Hindlimb muscle (tissue), 1 donor: ENCODE measurements at places on chromosomes 11 and 22.

DNA sequence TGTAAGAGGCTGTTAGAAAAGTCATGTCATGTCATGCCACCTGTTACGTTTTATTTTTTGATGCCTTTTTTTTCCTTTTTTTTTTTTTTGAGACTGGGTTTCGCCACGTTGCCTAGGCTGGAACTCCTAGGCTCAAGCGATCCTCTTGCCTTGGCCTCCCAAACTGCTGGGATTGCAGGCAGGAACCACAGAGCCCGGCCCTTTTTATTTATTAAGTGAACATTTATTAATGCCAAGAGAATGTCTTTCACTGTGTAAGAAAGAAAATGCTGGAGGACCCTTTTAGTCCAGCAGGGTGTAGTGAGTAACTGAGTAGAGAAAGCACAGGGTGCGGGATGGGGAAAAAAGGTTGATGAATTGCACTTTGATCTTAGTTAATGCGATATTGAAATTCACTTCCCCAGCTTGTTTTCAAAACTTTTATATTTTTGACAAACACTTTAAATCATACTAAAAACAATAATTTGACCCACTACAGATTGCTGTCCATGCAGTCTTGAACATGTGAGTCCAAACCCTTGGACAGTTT is 2.3 kb upstream of the XBP1 start:
- no peak for DNase-seq

DNA sequence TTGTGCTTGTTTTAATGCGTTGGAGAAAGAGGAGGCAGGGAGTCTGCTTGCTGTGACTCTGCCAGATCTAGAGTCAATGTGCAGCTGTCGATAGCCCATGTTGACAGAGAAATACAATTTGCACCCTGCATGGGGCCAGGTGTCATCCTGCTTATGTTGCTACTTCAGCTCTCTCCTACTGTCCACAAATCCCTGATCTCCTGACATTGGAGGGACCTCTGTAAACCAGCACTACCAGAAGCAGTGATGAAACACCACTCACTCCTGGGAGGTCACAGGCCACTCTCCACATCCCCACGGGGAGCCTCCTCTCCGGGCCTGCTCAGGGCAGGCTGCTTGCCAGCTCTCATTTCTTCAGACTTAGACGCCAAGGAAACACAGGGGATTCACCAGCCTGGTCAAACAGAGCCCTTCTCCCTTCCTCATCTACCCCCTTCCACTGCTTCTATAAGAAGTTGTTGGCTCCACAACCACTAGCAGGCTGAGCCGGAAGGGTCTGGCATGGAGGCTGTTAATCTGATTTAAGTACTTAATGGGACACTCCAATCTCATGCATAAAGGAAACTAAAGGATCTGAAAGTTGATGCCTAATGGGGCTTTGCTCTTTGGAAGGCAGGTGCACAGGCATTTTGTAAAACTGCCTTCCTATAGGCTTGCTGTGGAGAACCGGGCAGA is 29.9 kb upstream of the CSNK2A3 start:
- no peak for DNase-seq

DNA sequence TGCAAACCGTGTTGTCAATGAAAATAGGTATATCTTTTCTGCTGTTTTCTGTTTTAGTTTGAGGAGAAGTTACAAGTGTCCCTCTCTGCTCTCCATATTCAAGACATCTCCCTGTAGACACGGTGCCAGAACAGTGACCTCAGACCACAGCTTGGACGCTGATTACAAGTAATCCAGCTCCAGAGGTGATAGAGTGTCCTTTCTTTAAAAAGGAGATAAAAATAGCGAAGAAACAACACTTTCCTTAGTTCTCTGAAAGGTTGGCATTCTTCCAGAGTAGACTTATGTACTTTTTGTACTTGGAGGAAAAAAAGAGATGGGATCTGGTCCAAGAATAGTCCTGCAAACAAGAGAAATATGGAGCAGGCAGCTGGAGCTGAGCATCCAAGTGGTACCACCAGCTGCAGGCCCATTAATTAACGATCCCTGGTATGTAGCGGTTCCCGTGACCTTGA is 43.0 kb upstream of the WT1 start:
- DNase-seq, result peak; percentile 6

DNA sequence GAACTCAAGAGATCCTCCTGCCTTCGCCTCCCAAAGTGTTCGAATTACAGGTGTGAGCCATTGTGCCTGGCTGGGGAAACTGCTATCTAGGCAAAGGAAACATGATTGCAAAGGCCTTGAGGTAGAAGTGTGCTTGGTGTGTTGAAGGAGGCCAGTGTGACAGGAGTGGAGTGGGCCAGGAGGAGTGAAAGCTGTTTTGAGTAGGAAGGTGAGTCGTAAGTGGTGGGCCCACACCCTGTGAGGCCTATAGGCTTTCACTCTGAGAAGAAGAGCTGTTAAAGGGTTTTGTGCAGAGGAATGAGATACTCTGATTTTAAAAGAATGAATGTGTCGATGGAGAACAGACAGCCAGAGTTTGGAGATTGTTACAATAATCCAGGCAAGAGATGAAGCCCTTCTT is 43.4 kb downstream of the WEE1 start:
- DNase-seq, result no peak

DNA sequence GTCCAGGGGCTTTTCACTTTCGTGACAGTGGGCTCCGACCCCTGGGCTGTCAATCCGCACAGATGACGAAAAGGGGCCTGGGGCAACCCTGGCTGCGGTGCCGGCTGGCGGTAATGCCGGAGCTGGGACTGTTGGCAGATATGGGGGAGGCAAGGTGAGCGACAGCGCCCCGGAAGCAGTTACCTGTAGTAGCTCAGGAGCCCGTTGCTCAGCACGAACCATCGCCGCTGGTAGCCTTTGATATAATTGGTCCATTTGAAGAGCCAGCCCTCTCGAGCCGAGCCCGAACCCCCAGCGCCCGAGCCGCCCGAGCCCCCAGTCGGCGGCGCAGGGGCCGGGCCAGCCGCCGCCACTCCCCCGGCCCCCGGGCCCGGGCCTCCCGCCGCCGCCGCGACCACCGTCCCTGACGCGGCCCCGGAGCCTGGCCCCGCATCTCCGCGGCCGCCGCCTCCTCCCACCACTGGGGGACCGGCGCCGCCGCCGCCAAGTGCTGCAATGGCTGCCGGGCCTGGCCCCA is 396 bp downstream of the OSBP start:
- peak; percentile 14 for DNase-seq

GRCh38 chr11:110883256-110883655 is 171.0 kb upstream of the ARHGAP20 start:
- DNase-seq, result no peak

DNA sequence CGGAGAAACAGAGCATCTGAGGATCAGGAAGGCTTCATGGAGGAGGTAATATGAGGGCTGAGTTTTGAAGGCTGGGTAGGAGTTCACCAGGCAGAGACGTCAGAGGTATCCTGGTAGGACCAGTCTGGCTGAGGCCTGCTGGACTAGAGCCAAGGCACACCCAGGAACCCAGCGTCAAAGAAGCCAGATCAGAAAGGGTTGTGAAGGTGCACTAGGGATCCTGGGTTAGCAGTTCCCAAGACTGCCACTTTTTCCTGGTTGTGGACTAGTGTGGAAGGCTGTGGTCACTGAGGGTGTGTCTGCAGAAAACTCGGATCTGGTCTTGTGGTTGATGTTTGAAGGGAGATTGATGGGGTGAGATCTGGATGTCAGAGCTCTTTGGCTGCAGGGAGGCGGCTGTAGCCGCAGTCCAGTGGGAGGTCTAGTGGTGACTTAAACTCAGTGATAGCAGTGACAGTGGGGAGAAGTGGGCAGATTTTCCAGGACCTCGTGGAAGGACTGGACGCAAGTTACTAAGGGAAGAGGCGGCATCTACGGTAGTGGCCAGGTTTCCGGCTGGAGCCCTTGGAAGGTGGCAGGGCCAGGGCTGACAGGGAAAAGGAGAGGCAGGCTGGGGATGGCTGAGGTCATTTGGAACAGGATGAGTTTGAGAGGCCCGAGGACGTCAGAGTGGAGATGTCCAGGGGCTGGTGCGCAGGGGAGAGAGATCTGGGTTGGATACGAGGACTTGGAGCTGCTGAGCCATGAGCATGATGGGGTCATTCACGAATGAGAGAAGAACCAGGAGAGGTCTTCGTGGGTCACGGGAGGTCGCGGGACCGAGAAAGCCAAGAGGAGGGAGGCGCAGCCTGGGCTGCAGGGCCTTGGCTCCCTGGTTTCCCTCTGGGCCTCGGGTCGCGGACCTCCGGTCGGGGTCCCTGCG is 10.9 kb downstream of the RELA start:
- no peak for DNase-seq

GRCh38 chr11:763073-763463 is 14.2 kb downstream of the GATD1 start:
- no peak for DNase-seq

DNA sequence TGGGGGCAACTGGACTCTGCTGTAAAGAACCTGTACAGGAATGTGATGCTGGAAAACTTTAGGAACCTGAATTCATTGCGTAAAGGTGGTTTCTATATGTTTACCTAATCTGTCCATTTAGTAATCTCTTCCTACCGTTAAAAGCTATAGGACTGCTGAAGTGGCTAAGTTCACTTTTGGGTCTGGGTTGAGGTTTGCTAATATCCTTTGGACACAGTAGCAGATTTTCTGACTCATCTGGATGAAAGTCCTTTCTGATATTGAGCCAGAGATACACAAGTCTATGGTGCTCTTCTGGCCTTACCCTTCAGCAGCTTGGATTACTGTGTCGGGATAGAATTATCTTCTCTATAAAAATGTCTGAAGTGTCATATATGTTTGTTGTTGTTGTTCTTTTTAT is 16.9 kb downstream of the ZNF215 start:
- no peak for DNase-seq

DNA sequence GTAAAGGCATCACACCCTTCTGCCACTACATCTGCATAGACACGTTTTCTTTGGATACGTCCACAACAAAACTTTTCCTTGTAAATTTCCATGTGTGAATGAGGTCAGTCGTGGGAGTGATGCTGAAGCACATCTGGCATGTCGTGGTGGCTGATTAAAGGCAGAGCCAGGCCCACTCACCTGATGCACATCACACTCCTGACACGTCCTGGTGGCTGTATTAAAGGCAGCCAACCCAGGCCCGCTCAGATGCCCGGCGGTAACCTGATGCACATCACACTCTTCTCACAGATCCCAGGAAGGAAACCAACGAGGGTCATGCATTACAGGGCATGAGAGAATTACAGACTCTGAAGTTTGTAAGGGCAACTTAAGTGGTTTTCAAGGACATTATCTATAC is 321.6 kb upstream of the B3GAT1 start:
- DNase-seq, result no peak

DNA sequence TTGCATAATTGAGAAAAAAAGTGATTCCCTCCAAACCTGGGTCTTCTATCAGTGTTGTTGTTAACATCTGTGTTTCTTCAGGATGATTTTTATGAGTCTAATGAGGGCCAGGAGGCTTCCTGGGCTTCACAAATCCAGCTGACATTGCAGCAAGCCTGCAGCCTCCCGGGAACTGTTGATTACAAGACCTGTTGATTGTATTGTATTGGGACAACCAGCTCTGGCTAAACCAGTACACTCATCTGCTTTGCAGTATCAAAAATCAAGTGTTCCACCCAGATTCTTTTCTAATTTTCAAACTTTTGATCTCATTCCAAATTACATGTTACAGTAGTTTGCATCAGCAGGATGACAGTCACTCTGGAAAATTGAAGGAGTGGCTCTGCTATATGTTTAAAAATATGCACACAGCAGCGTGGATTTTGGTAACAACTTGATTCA is 16.1 kb upstream of the PRSS23 start:
- DNase-seq, result no peak

GRCh38 chr11:86041975-86042378 is 26.9 kb downstream of the PICALM start:
- DNase-seq, result peak; percentile 90

DNA sequence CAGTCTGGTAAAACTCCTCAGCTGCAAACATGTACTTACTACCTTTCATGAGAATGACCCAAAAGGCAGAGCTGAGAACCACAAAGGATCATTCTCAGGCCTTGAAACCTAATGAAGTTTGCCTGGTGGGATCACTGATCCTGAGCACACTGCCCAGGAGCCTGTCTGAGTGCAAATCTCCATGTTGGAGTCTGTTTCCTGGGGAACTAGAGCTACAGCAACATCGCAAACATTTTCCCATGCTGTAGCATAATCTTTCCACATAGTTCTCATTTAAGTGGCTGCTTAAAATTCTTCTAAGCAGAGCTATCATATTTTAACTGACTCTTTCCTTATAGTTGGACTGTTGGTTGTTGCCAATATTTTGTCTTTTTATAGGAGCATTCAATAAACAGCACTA is 58.5 kb downstream of the GUCY1A2 start:
- DNase-seq, result no peak

DNA sequence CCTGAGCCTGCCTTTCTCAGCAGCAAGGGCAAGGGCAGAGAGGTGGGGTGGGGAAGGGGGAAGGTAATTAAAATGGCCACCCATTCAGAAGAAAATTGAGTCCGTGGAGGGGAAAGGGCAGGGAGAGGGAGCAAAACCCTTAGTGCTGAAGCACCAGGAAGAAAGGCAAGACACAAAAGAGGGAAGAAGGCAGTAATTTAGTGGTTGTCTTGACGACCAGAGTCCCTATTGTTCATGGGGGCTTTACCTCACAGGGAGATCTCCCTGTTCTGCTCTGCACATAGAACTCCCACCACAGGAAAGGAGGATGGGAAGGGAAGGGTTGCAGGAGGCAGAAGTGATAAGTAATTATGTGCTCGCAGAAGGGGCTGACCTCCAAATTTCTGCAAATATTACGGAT is 23.4 kb downstream of the SNX19 start:
- DNase-seq, result no peak
